ENCODE measurements at places on chromosomes 1 and 21.

DNA sequence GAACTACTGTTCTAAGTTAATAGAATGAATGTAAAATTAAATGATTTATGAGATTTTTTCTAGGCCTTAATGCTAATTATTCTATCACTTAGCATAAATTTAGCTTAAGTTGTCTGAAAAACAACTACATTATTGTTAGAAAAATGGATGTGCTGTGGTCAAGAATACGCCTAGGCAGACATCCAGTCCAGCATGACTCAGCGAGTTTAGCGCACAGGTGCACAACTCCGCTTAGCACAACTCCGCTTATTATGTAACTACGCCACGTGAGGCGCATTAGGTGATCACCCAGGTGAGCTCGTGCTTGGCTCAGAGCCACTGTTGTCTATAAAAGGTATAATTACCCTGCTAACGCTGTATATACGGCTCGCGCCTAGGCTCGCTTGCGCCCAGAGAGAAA is 1043.6 kb upstream of the ADGRL4 start:
- no peak for DNase-seq

DNA sequence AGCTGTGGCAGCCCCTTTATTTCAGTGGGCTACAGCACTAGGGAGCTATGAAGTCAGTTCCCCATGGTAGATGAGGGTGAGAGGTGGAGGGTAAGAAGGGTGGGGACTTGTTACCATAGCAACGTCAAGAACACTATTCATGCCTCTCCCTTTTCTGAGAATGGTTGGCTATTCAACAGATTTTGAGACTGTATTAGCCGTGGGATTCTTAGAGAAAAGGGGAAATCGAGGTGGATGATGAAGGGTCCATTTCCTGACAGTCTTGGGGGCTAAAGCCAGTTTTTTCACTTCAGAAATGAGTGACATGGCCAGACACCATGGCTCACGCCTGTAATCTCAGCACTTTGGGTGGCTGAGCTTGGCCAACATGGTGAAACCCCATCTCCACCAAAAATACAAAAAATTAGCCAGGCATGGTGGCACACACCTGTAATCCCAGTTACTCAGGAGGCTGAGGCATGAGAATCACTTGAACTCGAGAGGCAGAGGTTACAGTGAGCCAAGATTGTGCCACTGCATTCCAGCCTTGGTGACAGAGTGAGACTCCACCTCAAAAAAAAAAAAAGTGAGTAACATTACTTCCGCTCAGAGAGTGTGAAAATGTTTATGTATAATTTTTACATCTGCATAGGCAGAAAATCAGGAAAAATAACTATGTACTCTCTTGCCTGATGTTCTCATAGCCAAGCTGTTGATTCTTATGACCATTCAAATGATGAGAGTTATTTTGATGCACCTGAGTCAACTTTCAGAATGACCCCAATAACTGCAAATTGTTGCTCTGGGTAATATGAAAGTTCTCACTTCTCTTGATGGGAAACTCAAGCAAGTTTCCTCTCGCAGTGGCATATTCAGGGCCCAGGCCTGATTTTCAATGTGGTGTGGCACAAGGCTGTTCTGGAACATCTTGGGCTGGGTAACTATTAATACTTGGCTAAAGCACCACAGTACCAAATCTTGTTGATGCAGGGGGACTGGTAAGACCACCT is 23.2 kb upstream of the RGSL1 start:
- DNase-seq = no peak

- DNase-seq = no peak
Observed at GRCh38 chr1:151993734-151994496, at the start of gene S100A10. TSS of gene S100A10 (minus strand) at chr1:151993859. CDS start at chr1:151986230, 7,629 bp downstream.

DNA sequence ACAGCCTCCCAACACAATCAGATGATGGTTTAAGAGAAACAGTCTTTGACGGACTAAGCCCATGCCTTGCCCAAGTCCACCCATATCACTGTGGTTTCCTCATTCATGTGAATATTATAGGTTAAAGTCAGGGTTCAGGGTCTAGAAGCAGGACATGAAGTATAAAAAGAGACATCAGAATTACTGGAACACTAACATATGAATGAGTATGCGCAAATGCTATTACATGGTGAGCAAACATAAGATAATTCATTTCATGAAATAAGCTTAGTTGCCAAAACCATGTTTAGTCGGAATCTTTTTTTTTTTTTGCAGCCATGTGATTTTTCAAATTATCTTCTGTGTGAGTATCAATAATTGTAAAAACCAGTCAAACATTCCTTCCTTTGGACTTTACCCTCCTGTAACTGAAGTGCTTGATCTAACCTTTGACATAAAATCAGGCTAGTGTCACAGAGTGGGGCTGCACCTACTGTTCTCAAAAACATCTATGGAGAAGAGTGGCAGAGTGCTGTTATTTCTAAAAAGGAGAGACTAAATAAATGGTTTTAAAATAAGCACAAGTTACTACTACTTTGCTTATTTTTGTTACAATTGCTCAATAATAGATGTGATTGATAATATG is 84.9 kb upstream of the NRIP1 start:
- DNase-seq = no peak

DNA sequence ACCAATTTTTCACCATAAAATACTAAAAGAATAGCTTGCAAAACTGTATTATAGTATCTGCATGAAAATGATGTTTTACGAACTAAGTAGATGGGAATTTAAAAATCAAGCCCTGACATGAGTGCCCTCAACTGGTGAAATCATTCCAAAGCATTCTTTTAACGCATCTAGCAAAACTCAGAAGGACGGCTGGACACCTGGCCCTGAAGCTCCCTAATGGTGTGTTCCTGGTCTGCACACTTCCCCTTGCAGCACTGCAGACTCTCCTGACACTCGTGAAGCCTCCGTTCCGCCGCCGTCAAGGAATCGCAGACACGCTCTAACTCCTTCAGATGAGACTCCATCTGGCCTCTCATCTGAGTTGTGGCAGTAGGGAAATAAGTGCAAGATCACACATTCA is 39.9 kb downstream of the ODF2L start:
- DNase-seq = peak; percentile 35

DNA sequence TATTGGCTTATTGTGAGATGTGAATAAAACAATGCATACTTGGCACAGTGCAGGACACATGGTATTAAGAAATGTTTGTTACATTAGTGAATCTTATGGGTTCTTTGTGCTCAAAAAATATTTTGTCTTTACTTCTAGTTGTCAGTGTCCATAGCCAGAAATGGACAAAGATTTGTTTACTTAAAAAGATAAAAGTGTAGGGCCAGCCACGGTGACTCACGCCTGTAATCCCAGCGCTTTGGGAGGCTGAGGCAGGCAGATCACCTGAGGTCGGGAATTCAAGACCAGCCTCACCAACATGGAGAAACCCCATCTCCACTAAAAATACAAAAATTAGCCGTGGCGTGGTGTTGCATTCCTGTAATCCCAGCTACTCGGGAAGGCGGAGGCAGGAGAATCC is 654.6 kb upstream of the NEGR1 start:
- no peak for DNase-seq

DNA sequence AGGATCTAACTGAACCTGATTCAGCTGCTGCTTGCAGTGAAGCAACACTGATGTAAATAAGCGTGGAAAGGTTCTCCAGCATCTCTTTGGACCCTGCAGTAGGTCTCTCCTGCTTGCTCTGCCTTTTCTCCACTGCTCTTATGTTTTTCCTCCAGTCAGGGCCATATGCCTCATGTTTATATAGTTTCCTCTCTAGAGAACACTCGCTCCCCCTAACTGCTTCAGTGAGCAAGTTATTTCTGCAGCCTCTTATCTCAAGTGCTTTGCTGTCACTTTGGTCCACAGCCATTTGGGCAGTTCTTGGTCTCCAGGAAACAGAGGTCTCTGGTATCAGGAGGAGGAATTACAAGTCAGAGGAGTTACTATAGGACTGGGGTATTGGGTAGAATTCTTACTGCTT is 5.3 kb downstream of the PRUNE1 start:
- no peak for DNase-seq

- peak; percentile 76 for DNase-seq
Observed at GRCh38 chr21:15592271-15592860, 137.4 kb upstream of the USP25 start.

All from Kasumi-1 (cell line).